CD8-positive, alpha-beta memory T cell (primary cell): ENCODE measurements at places on chromosomes 4 and X.

DNA sequence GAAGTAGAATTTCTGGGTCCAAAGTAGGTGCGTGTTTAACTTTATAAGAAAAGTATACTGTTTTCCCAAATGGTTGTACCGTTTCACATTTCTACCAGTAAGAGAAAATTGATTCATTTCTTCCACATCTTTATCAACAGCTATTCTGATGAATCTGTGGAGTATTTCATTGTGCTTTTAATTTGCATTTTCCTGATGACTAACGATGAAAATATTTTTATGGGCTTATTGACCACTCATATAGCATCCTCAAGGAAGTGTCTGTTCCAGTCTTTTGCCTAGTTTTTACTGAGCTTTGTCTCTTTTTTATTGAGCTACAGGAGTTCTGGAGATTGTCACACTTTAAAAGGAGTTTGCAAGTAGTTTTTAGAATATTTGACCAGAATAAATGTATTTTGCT, 92.6 kb downstream of the ASB9 start:
- H3K27ac ChIP-seq: no peak overlapping the region
- no peak for DNase-seq
- no peak overlapping the region for H3K4me3 ChIP-seq
- no peaks in the 10 kb centered on the region for H3K4me1 ChIP-seq
- H3K36me3 ChIP-seq: no peaks in the 10 kb centered on the region

DNA sequence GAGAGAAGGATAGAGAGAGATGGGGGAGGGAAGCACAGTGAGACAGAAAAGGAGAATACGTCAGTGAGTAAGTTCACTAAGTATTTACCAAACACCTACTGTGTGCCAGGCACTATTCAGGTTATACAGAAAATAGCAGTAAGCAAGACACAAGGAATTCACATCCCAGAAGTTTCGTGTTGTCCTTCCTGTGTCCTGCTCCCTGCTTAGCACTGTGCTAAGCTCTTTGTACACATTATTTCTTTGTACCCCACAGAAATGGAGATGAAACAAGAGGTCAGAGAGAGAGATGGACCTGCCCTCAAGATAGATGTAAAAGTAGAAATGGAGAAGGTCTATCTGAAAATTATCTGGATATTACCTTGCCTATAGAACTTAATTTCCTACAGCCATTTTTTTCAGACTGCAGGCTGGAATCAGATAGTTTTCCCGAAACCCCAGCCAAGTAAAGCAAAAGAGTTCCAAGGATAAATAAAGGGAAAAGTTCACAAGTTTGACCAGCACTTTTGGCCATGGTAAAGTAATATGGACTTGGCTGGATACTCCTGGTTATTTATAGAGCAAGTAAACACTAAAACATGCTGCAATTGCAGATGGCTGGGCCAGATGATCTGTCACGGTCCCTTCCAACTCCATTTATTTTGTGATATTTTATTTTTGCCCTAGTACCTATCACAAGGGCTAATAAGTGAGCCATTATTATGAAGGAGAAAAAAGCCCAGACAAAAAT, 353.7 kb upstream of the SLC7A11 start:
- no peak overlapping the region for H3K27ac ChIP-seq
- H3K4me1 ChIP-seq: no peaks in the 10 kb centered on the region
- H3K27me3 ChIP-seq: no peaks in the 10 kb centered on the region

- no peak for DNase-seq
- H3K27me3 ChIP-seq: no peaks in the 10 kb centered on the region
- no peak overlapping the region for H3K4me3 ChIP-seq
- H3K4me1 ChIP-seq: no peaks in the 10 kb centered on the region
- H3K36me3 ChIP-seq: no peaks in the 10 kb centered on the region
These were observed 333.3 kb upstream of the DDX53 start for GRCh38 chrX:22666441-22666840.

DNA sequence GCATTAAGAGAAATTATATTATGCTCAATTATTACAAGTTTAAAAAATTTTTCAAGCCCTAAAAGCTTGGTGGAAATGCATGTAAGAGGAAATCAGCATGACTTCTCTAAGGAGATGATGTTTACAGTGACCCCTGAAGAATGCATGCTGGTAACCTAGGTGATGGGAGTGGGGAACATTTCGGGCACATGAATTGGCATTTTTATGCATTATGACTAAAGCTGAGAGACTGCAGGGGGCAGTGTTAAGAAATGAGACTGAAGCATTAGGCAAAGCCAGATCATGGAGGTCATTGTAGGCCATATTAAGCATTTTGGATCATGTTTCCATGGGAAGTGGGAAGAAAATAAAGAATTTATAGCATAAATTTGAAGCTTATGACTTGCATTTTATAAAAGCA, 421.3 kb downstream of the FAT4 start:
- H3K4me3 ChIP-seq: no peak overlapping the region
- no peak overlapping the region for H3K27ac ChIP-seq
- H3K36me3 ChIP-seq: no peaks in the 10 kb centered on the region
- H3K27me3 ChIP-seq: no peaks in the 10 kb centered on the region
- no peak for DNase-seq

GRCh38 chrX:11619441-11619840, 46.3 kb downstream of the ARHGAP6 start:
- no peaks in the 10 kb centered on the region for H3K4me1 ChIP-seq
- DNase-seq: no peak
- H3K27me3 ChIP-seq: no peaks in the 10 kb centered on the region
- H3K27ac ChIP-seq: no peak overlapping the region

- H3K27ac ChIP-seq: no peak overlapping the region
- no peaks in the 10 kb centered on the region for H3K4me1 ChIP-seq
- no peak for DNase-seq
- no peaks in the 10 kb centered on the region for H3K27me3 ChIP-seq
- H3K36me3 ChIP-seq: no peaks in the 10 kb centered on the region
These were observed 21.4 kb downstream of the ZCCHC13 start for GRCh38 chrX:74325130-74326059.

GRCh38 chr4:110823251-110823650, 200.4 kb upstream of the PITX2 start:
- H3K27ac ChIP-seq: no peak overlapping the region
- DNase-seq: no peak
- no peak overlapping the region for H3K4me3 ChIP-seq
- no peaks in the 10 kb centered on the region for H3K27me3 ChIP-seq

DNA sequence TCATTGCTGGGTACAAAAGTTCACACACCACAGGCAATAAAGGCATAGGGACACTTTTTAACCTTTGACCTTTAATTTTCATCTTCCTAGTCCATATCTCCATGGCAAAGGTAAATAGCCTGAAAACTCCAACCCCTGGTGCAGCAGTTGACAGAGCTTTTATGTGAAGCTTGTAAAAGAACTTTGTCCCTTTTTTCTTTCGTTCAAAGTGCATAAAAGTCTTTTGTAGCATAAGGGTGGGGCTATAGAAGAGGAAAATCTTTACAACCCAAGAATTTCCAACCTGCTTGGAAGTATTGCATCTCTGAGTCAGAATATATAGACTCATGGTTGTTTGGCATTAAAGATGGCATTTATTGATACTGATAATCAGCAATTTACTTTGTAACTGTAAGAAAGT, 20.4 kb downstream of the POF1B start:
- H3K36me3 ChIP-seq: no peaks in the 10 kb centered on the region
- H3K4me3 ChIP-seq: no peak overlapping the region
- H3K27ac ChIP-seq: no peak overlapping the region
- H3K4me1 ChIP-seq: no peaks in the 10 kb centered on the region
- H3K27me3 ChIP-seq: no peaks in the 10 kb centered on the region

GRCh38 chrX:93695981-93696380, 22.0 kb downstream of the FAM133A start:
- no peaks in the 10 kb centered on the region for H3K36me3 ChIP-seq
- DNase-seq: no peak
- H3K4me1 ChIP-seq: no peaks in the 10 kb centered on the region
- H3K27me3 ChIP-seq: no peaks in the 10 kb centered on the region

- H3K27me3 ChIP-seq: no peaks in the 10 kb centered on the region
- no peak overlapping the region for H3K4me3 ChIP-seq
- H3K4me1 ChIP-seq: peaks cover 6% of the 10 kb centered on the region
These were observed 132.0 kb upstream of the RAI2 start for GRCh38 chrX:17993062-17993461.

DNA sequence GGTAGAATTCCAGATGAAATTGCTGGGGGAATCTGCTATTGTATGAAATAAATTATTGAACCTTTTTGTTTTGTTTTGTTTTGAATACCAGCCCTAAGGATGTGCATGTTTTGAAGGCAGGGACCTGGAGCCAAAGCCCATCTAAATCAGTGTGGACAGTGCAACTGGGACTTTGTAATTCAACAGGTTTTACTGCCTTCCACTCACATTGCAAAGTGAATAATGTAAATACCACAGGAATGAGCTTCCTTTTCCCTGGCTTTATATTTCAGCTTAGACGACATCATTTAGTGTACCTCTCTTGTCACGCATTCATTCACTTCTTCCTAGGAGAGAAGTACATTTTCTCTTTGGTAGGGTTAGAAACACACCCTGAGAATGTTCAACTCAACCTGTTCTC, 795.0 kb downstream of the CENPC start:
- no peak overlapping the region for H3K4me3 ChIP-seq
- H3K36me3 ChIP-seq: no peaks in the 10 kb centered on the region
- no peak for DNase-seq
- no peaks in the 10 kb centered on the region for H3K4me1 ChIP-seq
- H3K27ac ChIP-seq: no peak overlapping the region

DNA sequence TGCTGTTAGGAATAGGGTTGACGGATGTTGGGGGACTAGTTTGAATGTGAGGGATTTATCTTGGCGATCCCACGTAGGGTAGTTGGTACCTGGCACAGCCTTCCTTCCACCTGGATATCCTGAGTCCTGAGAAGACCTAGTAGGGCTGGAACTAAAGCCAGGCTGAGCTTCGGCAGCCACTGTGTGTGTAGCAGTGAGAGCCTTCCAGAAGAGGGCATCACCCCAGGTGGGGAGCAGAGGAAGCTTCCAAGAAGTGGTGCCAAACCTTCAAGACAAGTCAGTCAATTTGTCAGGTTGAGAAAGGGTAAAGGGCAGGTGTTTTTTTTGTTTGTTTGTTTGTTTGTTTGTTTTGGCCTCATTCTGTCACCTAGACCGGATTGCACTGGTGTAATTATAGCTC, 1.2 kb upstream of the FGFBP2 start:
- no peak overlapping the region for H3K27ac ChIP-seq
- H3K4me1 ChIP-seq: peaks cover 20% of the 10 kb centered on the region
- H3K36me3 ChIP-seq: no peaks in the 10 kb centered on the region
- no peak for DNase-seq

GRCh38 chr4:146495269-146495668, 26.5 kb downstream of the SLC10A7 start:
- no peak for DNase-seq
- H3K4me1 ChIP-seq: no peaks in the 10 kb centered on the region
- no peak overlapping the region for H3K27ac ChIP-seq
- no peaks in the 10 kb centered on the region for H3K27me3 ChIP-seq
- no peak overlapping the region for H3K4me3 ChIP-seq

DNA sequence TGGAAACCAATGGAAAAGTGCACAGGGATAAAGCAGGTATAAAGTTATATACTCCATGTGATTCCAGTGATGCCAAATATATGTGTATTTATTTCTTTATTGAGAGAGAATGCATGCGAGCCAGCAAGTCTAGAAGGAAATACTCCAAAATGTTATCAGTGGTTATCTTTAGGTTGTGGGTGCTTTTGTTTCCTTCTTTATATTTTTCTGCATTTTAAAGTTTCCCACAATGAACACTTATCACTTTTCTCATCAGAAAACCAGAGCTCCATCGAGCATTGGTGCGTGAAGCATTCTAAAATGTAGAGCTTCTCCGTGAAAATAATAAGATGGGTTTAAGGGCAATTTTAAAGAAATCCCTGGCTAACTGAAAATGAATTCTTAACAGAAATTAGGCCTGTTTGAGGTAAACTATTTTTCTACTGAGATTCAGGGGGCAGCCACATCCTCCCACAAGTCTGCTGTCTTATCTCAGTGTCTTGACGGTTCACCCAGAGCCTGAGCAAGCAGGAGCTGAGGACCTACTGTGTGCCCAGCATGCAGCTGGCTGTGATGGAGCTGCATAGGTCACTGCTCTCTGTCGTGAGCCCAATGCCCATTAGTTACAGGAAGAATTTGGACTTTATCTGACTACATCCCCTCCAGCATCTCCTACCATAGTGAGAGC, 18.7 kb upstream of the CD40LG start:
- no peaks in the 10 kb centered on the region for H3K27me3 ChIP-seq
- DNase-seq: no peak
- H3K36me3 ChIP-seq: no peaks in the 10 kb centered on the region

GRCh38 chr4:128907981-128908380, 98.5 kb downstream of the JADE1 start:
- H3K27me3 ChIP-seq: no peaks in the 10 kb centered on the region
- H3K4me3 ChIP-seq: no peak overlapping the region
- no peaks in the 10 kb centered on the region for H3K36me3 ChIP-seq

- no peaks in the 10 kb centered on the region for H3K27me3 ChIP-seq
- no peak overlapping the region for H3K27ac ChIP-seq
- no peaks in the 10 kb centered on the region for H3K4me1 ChIP-seq
- H3K4me3 ChIP-seq: no peak overlapping the region
- no peak for DNase-seq
- H3K36me3 ChIP-seq: no peaks in the 10 kb centered on the region
These were observed 52.3 kb downstream of the MEPE start for GRCh38 chr4:87884976-87885549.

- H3K4me3 ChIP-seq: no peak overlapping the region
- H3K27ac ChIP-seq: no peak overlapping the region
These were observed 49.0 kb downstream of the SMAD1 start for GRCh38 chr4:145530662-145531061.

- no peak for DNase-seq
- no peak overlapping the region for H3K4me3 ChIP-seq
- H3K36me3 ChIP-seq: no peaks in the 10 kb centered on the region
- H3K4me1 ChIP-seq: no peaks in the 10 kb centered on the region
- H3K27me3 ChIP-seq: no peaks in the 10 kb centered on the region
These were observed 22.0 kb downstream of the KLHL15 start for GRCh38 chrX:24005028-24005427.

DNA sequence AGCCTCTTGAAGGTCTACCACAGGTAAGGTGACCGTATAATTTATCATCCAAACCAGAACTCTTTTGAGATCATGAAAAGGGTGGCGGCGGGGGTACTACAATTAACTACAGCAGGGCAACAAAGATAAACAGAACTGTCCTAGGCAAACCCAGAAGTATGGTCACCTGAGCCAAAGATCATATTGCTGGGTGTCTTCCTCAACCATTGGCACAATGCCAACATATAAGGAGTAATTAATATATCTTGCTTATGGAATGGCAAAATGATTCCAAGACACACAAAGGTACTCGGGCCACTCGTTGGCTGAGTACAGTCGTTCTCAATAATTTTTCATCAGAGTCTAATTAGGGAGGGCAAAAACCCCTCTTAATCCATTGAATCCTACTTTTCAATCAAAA, 273.3 kb downstream of the QDPR start:
- H3K4me1 ChIP-seq: no peaks in the 10 kb centered on the region
- no peak overlapping the region for H3K4me3 ChIP-seq
- no peaks in the 10 kb centered on the region for H3K27me3 ChIP-seq
- H3K36me3 ChIP-seq: no peaks in the 10 kb centered on the region
- no peak for DNase-seq

- no peak overlapping the region for H3K27ac ChIP-seq
- H3K27me3 ChIP-seq: no peaks in the 10 kb centered on the region
- no peaks in the 10 kb centered on the region for H3K4me1 ChIP-seq
- no peak for DNase-seq
These were observed 1928.2 kb upstream of the TENM3 start for GRCh38 chr4:180314972-180315371.
